ENCODE measurements at places on chromosomes 13 and 19.

GRCh38 chr13:73060251-73061160 lies 1.7 kb downstream of the KLF5 start:
- no peaks in the 10 kb centered on the region for H3K4me1 ChIP-seq
- no peak overlapping the region for H3K27ac ChIP-seq
- H3K27me3 ChIP-seq: peaks cover 9% of the 10 kb centered on the region
- DNase-seq: peak; percentile 7
- H3K4me3 ChIP-seq: no peak overlapping the region

DNA sequence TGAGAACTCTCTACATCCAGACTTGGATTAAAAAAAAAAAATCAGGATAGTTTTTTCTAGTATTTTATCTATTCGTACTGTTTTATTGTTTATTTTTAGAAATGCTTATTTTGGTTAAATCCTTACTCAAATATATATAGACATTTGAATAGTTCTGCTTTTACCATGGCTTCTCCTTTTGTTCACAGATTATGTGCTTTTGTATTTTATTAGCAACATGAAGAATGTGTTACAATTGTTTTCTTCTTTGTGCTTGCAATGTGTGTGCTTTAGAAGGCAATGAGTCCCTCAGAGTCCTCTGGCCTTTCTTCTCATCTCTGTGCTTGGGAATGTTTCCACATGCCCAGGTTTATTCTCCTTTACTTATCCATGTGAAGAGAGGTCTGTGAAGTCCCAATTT lies 324.0 kb downstream of the KCNRG start:
- H3K27ac ChIP-seq: no peak overlapping the region
- H3K4me1 ChIP-seq: no peaks in the 10 kb centered on the region
- H3K36me3 ChIP-seq: no peaks in the 10 kb centered on the region
- H3K4me3 ChIP-seq: no peak overlapping the region
- H3K27me3 ChIP-seq: no peaks in the 10 kb centered on the region

DNA sequence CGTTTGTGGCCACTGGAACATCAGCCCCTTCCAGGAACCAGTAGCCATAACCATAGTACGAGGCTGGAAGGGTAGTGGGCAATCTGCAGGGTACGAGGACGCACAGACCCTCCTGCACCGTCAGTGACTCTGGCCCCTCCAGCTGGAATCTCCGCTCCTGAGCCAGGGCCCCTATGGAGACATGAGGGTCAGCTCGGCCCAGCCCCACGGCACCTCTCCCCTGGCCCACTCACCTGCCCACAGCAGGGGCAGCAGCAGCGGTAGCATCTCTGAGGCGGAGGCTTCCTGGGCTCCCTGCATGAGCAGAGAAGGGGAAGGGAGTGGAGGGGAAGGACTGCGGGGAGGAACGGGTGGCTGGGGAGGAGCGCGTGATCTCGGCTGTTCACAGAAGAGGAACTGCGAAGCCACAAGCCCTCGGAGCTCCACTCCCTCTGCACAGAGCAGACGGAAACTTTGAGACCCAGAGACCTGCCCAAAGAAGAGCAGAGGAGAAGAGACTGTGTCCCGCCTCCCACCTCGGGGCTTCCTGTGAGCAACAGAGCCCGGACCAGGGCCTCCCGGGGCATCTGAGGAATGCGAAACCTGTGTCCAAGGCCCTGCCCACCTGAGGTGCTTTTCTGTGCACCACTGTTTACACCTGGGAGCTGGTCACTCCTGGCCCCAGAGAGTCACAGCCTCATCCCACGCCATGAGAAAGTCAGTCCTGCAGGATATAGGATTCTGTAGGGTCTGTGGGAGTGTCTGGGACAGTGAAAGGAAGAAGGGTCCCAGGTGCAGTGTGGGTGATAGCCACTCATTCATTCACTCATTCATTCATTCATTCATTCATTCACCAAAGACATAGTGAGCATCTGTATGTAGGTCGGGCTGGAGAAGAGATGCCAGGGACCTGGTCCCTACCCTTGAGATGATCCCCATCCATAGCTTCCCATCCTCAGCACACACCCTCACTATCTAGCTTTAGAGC lies at the start of gene SIGLEC6:
Gene SIGLEC6 (minus strand): TSS at position 322 of the 967 bp plus-strand sequence. CDS start 22 bp downstream, at position 300.
- DNase-seq: peak; percentile 33
- no peak within 1 kb of the TSS for H3K4me3 ChIP-seq
- H3K27me3 ChIP-seq: no peaks in the 10 kb centered on the region
- no peak within 1 kb of the TSS for H3K27ac ChIP-seq
- H3K4me1 ChIP-seq: no peaks in the 10 kb centered on the region
- H3K36me3 ChIP-seq: no peaks in the 10 kb centered on the region

- no peaks in the 10 kb centered on the region for H3K27me3 ChIP-seq
- H3K4me3 ChIP-seq: peak overlapping the region; percentile 93
- H3K4me1 ChIP-seq: peaks cover 47% of the 10 kb centered on the region
- no peak for DNase-seq
- H3K36me3 ChIP-seq: no peaks in the 10 kb centered on the region
- peak overlapping the region; percentile 88 for H3K27ac ChIP-seq
Measured at GRCh38 chr19:3094601-3095440, 659 bp downstream of the GNA11 start.

DNA sequence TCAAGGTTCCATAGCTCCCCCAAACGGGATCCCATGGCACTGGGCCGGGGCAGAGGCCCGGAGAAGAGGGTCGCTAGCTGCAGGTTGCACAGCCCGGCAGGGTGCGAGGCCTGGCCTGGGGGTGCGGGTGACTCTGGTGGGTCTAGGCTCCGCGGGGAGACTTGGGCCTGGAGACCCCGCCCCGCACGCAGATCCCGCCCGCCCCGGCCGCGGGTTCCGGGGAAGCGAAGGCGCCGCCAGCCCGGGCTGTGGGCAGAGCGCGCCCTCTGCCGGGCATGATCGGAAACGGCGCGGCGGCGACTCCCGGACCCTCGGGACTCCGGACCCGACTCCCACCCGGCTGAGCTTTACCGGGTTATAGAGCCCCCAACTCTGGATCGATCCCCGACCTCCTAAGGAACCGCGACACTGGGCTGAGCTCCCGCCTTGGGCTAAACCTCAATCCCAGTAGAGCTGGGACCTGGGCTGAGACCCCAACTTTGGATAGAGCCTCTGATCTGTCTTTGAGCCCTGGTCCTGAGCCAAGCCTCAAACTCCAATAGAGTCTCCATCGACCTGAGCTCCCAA lies 3.1 kb upstream of the TNFAIP8L1 start:
- no peak overlapping the region for H3K4me3 ChIP-seq
- peaks cover 10% of the 10 kb centered on the region for H3K4me1 ChIP-seq

- no peaks in the 10 kb centered on the region for H3K4me1 ChIP-seq
- no peak overlapping the region for H3K4me3 ChIP-seq
- H3K36me3 ChIP-seq: no peaks in the 10 kb centered on the region
- no peak overlapping the region for H3K27ac ChIP-seq
Measured at GRCh38 chr13:23472189-23472588, 38.7 kb upstream of the SACS start.

DNA sequence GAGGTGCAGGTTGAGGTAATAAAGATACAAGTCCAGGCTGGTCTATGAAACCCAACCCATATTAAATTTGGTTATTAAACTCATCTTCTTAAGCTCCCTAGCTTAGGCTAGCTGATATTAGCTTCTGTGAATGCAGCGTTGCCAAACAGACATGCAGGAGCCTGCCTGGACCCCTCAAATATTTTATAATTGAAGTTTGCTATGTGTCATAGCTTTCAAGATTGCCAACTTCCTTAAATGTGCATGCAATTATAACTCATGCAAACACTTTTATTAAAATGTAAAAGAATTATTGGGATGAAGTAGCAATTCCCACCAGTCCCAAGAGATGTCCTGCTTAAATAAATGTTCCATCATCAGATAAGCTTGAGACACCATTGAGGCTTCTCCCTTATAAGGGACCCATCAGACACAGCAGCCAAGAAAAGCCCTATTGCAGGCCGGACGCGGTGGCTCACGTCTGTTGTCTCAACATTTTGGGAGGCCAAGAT lies 51.3 kb downstream of the MBNL2 start:
- DNase-seq: no peak
- no peak overlapping the region for H3K4me3 ChIP-seq
- no peak overlapping the region for H3K27ac ChIP-seq
- no peaks in the 10 kb centered on the region for H3K36me3 ChIP-seq

DNA sequence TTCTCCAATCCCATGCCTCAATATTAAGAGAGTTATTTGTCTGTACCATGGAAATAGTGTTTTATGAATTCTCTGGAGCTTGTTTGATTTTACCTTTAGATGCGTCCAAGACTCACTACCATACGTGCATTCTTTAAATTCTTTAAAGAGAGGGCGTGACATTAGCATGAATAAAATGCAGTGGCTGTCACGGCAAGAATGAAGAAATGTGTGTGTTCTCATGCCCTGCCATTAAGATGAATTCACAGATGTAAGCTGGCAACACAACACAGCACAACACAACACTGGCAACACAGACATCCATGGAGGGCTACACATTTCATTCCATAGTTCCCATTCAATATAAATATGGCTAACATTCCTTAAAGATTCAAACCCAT lies 213.4 kb downstream of the ENOX1 start:
- no peak overlapping the region for H3K4me3 ChIP-seq
- H3K27ac ChIP-seq: no peak overlapping the region
- no peaks in the 10 kb centered on the region for H3K27me3 ChIP-seq
- no peak for DNase-seq

DNA sequence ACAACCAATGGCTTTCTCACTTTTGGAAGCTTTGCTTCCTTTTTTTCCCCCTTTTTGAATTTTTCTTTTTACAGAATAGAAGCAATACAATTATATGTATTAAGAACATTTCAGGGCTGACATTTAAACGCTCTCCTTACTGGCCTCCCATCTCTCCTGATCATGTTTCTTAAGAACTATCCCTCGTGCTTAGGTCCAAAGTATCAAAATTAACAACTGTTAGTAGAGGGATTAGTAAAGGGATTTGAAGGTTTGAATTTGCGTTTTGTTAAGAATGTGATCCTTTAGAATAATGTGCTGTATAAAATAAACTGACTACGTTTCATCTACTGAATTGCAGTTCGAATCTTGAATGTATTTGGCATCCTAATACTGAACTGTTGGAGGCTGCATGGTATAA lies 424.8 kb downstream of the DIAPH3 start:
- no peak overlapping the region for H3K27ac ChIP-seq
- H3K36me3 ChIP-seq: no peaks in the 10 kb centered on the region
- H3K4me3 ChIP-seq: no peak overlapping the region
- H3K4me1 ChIP-seq: no peaks in the 10 kb centered on the region
- H3K27me3 ChIP-seq: no peaks in the 10 kb centered on the region

DNA sequence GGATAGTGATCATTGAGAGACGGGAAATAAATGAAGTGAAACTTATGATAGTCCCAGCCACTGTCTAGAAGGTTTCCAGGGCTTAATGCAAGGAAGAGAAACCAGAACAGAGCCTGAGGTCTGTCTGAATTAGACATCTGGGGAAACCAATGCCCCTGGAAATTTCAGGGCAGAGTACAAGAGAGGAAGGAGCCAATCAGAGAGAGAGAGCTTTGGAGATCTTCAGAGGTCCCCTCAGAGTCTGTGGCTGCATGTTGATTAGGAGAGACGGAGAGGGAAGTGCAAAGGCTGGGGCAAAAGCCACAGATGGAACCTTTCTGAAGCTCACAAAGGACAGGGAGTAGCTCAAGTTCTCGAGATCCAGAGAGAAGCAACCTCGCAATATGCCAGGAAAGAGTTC lies 378.0 kb downstream of the DNAJC15 start:
- H3K27ac ChIP-seq: no peak overlapping the region
- DNase-seq: no peak
- no peaks in the 10 kb centered on the region for H3K27me3 ChIP-seq
- no peaks in the 10 kb centered on the region for H3K36me3 ChIP-seq
- no peak overlapping the region for H3K4me3 ChIP-seq
- H3K4me1 ChIP-seq: no peaks in the 10 kb centered on the region

DNA sequence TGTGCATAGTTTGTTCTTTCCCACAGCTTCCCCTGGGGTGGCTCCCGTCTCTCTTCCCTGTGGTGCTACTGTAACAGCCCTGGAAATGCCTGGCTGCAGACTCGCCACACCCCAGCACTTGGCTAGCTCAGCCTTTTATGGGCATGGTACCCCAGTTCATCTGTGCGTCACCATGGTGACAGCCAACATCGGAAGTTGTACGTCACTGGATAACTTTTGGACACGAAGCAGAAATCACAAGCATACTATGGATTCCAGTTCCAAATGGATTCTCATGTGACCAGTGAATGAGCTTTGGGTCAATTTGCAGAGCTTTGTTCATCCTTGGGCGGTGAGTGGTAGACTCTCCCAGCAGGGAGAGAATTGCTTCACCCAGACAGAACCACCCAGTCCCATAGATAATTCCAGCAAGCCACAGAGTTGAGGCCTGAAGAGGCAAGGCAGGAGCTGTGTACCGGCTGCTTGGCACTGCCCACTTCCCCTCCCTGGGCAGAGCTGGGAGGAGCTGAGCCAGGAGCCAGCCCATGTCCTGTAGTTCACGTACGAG lies 54.4 kb downstream of the COL4A2 start:
- H3K4me3 ChIP-seq: no peak overlapping the region
- no peaks in the 10 kb centered on the region for H3K4me1 ChIP-seq
- H3K27me3 ChIP-seq: no peaks in the 10 kb centered on the region
- no peaks in the 10 kb centered on the region for H3K36me3 ChIP-seq
- H3K27ac ChIP-seq: no peak overlapping the region

- no peak overlapping the region for H3K27ac ChIP-seq
- no peaks in the 10 kb centered on the region for H3K4me1 ChIP-seq
- no peaks in the 10 kb centered on the region for H3K36me3 ChIP-seq
- no peaks in the 10 kb centered on the region for H3K27me3 ChIP-seq
Measured at GRCh38 chr13:85509512-85509911, 289.7 kb downstream of the SLITRK6 start.

DNA sequence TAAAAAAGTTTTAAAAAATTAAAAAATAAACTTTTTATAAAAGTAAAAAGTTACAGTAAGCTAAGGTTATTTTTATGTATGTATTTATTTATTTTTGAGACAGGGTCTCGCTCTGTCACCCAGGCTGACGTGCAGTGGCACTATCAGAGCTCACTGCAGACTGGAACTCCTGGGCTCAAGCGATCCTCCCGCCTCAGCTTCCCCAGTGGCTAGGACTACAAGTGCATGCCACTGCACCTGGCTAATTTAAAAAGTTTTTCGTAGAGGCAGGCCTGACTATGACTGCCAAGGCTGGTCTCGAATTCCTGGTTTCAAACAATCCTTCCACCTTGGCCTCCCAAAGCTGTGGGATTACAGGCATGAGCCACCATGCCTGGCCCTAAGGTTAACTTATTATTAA lies 64.1 kb downstream of the CDADC1 start:
- no peaks in the 10 kb centered on the region for H3K36me3 ChIP-seq
- DNase-seq: no peak
- H3K27me3 ChIP-seq: no peaks in the 10 kb centered on the region
- H3K4me3 ChIP-seq: no peak overlapping the region
- no peak overlapping the region for H3K27ac ChIP-seq

DNA sequence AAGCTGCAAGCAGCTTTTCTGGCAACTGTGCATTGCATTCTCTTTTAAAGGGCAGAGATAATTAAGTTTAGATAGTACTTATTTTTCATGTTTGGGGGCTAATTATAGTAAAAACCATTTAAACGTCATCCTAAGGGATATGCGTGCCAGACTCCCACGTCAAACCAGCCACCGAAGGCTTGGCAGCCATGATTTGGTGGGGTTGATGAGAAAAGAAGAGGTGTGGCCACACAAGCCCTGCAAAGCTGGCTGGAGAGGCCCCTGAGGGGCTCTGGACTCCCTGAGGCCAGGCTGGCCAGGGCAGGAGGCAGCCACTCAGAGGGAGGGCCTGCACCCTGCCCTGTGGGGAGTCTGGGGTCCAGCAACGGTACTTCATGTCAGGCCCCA lies 17.5 kb downstream of the PEPD start:
- peak overlapping the region; percentile 3 for H3K27ac ChIP-seq
- H3K27me3 ChIP-seq: no peaks in the 10 kb centered on the region
- no peak for DNase-seq
- H3K36me3 ChIP-seq: peaks cover 19% of the 10 kb centered on the region
- no peak overlapping the region for H3K4me3 ChIP-seq
- no peaks in the 10 kb centered on the region for H3K4me1 ChIP-seq

- no peaks in the 10 kb centered on the region for H3K4me1 ChIP-seq
- DNase-seq: no peak
- H3K27me3 ChIP-seq: no peaks in the 10 kb centered on the region
- no peak overlapping the region for H3K4me3 ChIP-seq
- no peak overlapping the region for H3K27ac ChIP-seq
- no peaks in the 10 kb centered on the region for H3K36me3 ChIP-seq
Measured at GRCh38 chr13:60463787-60464186, 66.8 kb downstream of the TDRD3 start.
